ENCODE measurements at places on chromosomes 16 and 17. TPM values are rescaled to one million over a fixed set of nuclear protein-coding genes. Genes with fewer than 3 reads are reported as not detected.

- H3K36me3 ChIP-seq = peaks cover 44% of the 10 kb centered on the region
- no peak overlapping the region for H3K4me3 ChIP-seq
- peaks cover 9% of the 10 kb centered on the region for H3K4me1 ChIP-seq
- DNase-seq = no peak
- H3K27me3 ChIP-seq = no peaks in the 10 kb centered on the region
These were observed 26.7 kb downstream of the ITGAL start for GRCh38 chr16:30499284-30499683.

- H3K36me3 ChIP-seq = peaks cover 32% of the 10 kb centered on the region
- DNase-seq = no peak
- H3K27me3 ChIP-seq = no peaks in the 10 kb centered on the region
- peak overlapping the region; percentile 95 for H3K27ac ChIP-seq
These were observed 1.9 kb upstream of the RPL26 start for GRCh38 chr17:8384801-8385378.

DNA sequence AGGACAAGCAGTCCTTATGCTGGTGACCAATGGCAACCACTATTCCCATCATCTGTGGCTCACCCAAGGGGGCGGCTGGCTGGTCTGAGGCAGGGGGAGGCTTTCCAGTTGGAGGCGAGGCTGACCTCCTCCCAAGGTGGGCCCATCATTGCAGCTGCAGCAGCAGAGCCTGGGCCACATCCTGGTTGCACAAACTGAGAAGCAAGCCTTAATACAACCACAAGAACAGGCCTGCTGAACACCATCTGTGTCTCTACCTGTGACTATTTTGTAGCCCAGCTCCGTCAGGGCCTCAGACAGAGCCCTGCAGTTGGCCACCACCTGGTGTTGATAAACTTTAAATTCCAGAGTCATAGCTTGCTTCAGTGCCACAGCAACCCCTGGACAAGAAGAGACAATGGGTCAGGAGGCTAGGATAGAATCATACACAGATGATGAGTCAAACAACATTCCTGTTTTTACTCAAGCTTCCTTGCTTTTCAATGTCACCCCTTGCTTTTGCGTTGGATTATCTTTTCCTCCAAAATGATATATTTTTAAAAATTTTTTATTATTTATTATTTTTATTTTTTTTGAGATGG is 17.9 kb downstream of the SMCR8 start:
- H3K4me3 ChIP-seq = no peak overlapping the region
- peaks cover 36% of the 10 kb centered on the region for H3K36me3 ChIP-seq
- no peaks in the 10 kb centered on the region for H3K27me3 ChIP-seq

DNA sequence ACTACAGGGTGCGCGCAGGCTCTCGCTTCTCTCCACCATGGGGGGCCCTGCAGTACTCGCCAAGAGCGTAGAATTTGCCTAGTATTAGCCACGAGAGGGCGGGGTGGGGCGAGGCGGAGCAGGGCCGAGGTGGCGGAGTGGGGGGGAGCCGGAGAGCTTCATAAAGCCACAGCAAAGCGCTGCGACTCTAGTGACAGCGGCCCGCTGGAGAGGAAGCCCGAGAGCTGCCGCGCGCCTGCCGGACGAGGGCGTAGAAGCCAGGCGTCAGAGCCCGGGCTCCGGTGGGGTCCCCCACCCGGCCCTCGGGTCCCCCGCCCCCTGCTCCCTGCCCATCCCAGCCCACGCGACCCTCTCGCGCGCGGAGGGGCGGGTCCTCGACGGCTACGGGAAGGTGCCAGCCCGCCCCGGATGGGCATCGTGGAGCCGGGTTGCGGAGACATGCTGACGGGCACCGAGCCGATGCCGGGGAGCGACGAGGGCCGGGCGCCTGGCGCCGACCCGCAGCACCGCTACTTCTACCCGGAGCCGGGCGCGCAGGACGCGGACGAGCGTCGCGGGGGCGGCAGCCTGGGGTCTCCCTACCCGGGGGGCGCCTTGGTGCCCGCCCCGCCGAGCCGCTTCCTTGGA is at the start of gene TBX21:
Gene TBX21 (plus strand): TSS at position 190 of the 627 bp plus-strand sequence. CDS start 219 bp downstream, at position 409.
- peak within 1 kb of the TSS; percentile 93 for H3K27ac ChIP-seq
- peaks cover 69% of the 10 kb centered on the region for H3K4me1 ChIP-seq
- peaks cover 35% of the 10 kb centered on the region for H3K36me3 ChIP-seq

- no peaks in the 10 kb centered on the region for H3K36me3 ChIP-seq
- H3K4me3 ChIP-seq = no peak overlapping the region
- no peaks in the 10 kb centered on the region for H3K4me1 ChIP-seq
- H3K27ac ChIP-seq = no peak overlapping the region
- no peaks in the 10 kb centered on the region for H3K27me3 ChIP-seq
These were observed 7.1 kb upstream of the SLC5A11 start for GRCh38 chr16:24838554-24839266.

DNA sequence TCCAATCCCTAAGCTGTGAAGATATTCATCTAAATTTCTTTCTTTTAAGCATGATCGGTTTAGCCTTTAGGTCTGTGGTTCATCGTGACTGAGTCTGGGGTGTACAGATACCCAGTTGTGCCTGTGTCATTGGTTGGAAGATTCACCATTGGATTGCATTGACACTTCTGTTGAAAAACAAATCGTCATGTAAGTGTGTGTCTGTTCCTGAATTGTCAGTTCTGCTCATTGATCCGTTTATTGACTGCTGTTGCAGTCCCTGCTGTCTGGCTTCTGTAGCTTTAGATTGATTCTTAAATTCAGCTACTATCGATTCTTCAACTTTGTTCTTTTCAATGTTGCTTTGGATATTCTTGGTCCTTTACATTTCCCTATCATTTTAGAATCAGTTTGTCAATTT is 21.0 kb upstream of the ZNF469 start:
- H3K27ac ChIP-seq = no peak overlapping the region
- H3K4me3 ChIP-seq = no peak overlapping the region
- no peaks in the 10 kb centered on the region for H3K36me3 ChIP-seq
- no peaks in the 10 kb centered on the region for H3K4me1 ChIP-seq

DNA sequence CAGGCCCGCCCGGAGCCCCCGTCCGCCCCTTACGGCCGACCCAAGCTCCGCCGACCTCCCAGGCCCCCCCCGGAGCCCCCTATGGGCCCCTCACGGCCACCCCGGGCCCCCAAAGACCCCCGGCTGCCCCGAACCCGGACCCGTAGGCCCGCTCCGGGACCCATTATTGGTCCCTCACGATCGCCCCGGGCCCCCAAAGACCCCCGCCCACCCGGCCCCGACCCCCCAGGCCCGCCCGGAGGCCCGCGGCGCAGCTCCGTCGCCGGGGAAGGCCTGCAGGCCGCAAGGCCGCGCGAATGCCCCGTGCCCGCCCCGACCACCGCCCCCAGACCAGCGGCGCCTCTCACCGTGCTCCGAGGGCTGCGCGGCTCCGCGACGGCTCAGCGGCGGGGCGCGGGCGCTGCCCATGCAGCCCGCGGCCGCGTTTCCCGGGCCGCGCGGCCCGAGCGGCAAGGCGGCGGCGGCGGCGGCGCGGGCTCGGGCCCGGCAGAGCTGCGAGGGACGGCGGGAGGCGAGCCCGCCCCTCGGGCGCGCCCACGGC is 393 bp downstream of the ANKRD11 start:
- no peaks in the 10 kb centered on the region for H3K27me3 ChIP-seq
- no peak for DNase-seq
- H3K4me1 ChIP-seq = peaks cover 46% of the 10 kb centered on the region
- peaks cover 10% of the 10 kb centered on the region for H3K36me3 ChIP-seq
- no peak overlapping the region for H3K27ac ChIP-seq

DNA sequence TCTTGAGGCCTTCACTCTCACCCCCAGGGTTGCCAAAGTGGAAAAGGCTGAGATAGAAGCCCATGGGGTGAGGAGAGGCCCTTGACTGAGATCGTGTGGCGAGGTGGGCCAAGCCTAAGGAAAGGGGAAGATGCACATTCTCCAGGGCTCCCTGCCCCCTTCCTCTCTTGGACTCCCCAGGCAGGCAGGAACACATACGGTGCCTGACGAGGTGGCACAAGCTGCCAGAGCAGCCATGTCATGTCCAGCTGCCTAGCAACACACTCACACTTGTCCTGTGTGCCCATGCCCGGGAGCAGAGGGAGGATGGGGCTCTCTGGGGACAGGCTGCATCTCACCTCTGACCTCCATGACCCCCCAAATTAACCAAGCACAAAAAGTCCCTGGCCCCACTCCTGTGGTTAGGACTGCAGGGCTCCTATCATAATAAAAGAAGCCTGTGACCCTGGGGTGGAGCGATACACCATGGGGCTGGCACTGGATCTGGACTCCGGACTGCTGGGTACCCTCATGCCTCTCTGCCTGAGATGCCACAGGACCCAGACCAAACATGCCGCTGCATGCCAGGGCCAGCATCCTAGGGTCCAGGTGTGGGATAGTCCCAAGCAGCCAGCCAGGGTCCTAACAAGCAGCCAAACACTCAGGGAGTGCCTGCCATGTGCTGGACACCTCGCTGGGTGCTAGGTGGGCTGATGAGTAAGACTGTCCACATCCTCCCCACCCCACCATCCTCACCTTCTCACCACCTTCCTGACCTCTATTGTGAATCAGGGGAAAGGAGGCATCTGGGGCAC is 2.6 kb downstream of the GIT1 start:
- H3K4me3 ChIP-seq = peak overlapping the region; percentile 91
- no peaks in the 10 kb centered on the region for H3K27me3 ChIP-seq

- H3K36me3 ChIP-seq = no peaks in the 10 kb centered on the region
- no peak for DNase-seq
- H3K27me3 ChIP-seq = peaks cover 15% of the 10 kb centered on the region
These were observed at the start of gene TAT for GRCh38 chr16:71576971-71577370. TSS of gene TAT (minus strand) at chr16:71577092. CDS start at chr16:71576415, 677 bp downstream.

DNA sequence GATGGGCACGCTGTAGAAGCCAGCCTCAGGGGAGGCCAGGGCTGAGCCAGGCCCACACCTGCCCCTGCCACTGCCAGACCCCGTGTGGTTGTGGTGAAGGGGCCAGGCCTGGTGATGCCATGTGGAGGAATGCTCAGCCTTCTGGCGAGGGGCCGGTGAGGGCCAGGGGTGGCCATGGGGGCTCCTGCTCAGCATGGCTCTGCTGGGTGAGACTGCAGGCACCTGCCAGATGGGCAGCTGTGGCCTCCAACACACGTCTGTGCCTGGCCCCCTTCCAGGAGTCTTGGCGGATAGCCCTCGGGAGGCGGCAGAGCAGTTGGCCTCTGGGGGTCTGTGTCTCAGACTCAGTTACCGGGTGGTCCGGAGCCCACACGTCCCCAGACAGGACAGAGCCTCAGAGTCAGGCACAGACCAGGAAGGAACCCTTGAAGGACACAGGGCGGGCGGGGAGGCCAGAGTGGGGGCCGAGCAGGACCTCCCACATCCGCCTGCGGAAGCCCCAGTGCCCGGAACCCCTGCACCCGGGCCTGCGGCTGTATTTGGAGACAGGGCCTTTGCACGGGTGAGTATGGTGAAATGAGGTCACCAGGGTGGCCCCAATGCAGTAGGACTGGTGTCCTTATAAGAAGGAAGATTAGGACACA is 22.5 kb upstream of the CHMP6 start:
- H3K27me3 ChIP-seq = no peaks in the 10 kb centered on the region
- H3K27ac ChIP-seq = no peak overlapping the region
- no peak overlapping the region for H3K4me3 ChIP-seq
- no peak for DNase-seq
- peaks cover 5% of the 10 kb centered on the region for H3K4me1 ChIP-seq

DNA sequence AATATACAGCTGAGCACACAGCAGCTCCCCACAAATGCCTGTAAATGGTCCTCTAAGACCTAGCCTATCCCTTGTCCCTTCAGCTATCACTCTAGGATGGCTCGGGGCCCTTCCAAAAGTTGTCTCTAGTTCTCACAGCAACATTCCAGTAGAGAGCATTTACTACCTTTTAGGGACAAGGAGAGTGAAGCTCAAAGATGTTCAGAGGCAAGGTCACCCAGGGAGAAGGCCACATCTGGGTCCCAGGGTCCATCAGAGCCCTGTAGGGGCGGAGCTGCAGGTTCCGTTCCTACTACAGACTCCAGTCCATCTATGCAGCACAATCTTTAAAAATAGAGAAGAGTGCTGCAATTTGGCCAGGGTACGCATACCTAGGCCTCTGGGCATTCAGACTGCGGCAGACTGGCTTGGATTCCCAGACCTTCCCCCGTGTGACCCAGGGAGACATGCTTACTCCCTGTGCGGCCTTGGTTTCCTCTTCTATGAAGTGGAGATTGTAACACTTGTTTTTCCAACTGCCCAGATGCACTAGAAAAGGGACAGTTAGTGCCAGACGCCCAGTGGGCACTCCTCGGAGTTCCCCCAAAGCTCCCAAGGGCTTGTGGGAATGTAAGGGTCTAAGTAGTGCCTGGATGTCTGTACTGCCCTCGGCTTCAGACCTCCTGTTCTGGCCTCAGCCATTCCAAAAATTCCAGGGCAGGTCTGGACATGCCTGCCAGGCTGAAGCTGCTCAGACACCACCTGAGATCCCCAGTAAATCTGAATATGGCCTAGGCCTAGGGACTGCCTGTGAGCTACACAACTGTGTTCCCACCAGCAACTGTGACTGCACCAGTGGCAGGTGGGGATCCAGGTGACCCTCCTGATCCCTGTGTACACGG is 2.5 kb downstream of the SLC12A4 start:
- peaks cover 24% of the 10 kb centered on the region for H3K4me1 ChIP-seq
- no peak overlapping the region for H3K4me3 ChIP-seq
- no peak for DNase-seq
- peak overlapping the region; percentile 41 for H3K27ac ChIP-seq

GRCh38 chr16:1050516-1050915 is 22.0 kb upstream of the SSTR5 start:
- no peak overlapping the region for H3K4me3 ChIP-seq
- no peaks in the 10 kb centered on the region for H3K27me3 ChIP-seq
- H3K27ac ChIP-seq = no peak overlapping the region
- no peaks in the 10 kb centered on the region for H3K36me3 ChIP-seq
- H3K4me1 ChIP-seq = no peaks in the 10 kb centered on the region

GRCh38 chr17:65027305-65027704 is 29.2 kb downstream of the GNA13 start:
- H3K4me1 ChIP-seq = peaks cover 61% of the 10 kb centered on the region
- peak overlapping the region; percentile 92 for H3K27ac ChIP-seq
- peak overlapping the region; percentile 62 for H3K4me3 ChIP-seq
- H3K27me3 ChIP-seq = no peaks in the 10 kb centered on the region
- peaks cover 38% of the 10 kb centered on the region for H3K36me3 ChIP-seq
- DNase-seq = peak; percentile 83

- H3K4me1 ChIP-seq = peaks cover 16% of the 10 kb centered on the region
- peaks cover 3% of the 10 kb centered on the region for H3K36me3 ChIP-seq
- DNase-seq = peak; percentile 93
- peak overlapping the region; percentile 75 for H3K4me3 ChIP-seq
These were observed 11.2 kb downstream of the GALK1 start for GRCh38 chr17:75753514-75754377.

DNA sequence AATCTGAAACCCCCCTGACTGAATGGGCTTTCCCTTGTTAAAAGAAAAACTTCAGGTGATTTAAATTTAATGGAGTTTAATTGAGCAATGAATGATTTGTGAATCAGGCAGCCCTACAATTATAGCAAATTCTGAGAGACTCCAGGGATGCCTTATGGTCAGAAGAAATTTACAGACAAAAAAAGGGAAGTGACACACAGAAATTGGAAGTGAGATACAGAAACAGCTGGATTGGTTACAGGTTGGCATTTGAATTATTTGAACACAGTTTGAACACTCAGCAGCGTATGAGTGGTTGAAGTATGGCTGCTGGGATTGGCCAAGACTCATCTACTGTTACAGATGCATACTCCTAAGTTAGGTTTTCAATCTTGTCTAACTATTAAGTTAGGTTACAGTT is 19.0 kb upstream of the CPHXL start:
- no peaks in the 10 kb centered on the region for H3K36me3 ChIP-seq
- no peak for DNase-seq
- no peaks in the 10 kb centered on the region for H3K4me1 ChIP-seq
- no peak overlapping the region for H3K27ac ChIP-seq
- H3K4me3 ChIP-seq = no peak overlapping the region

- peak overlapping the region; percentile 68 for H3K4me3 ChIP-seq
- H3K36me3 ChIP-seq = no peaks in the 10 kb centered on the region
- peak overlapping the region; percentile 86 for H3K27ac ChIP-seq
- H3K27me3 ChIP-seq = peaks cover 2% of the 10 kb centered on the region
These were observed 7.3 kb upstream of the NR1D1 start for GRCh38 chr17:40107522-40108174.

Gene RGS11
- not detected for total RNA-seq

Data from activated CD4-positive, alpha-beta T cell treated with anti-CD3 and anti-CD28 coated beads, Interleukin-2, amount 10 ng/mL, durations not matched to agents 24 days and 14 days (primary cell).